Left renal pelvis (tissue), 4 donors: ENCODE measurements at places on chromosomes 4 and X. TPM values are rescaled to one million over a fixed set of nuclear protein-coding genes. Genes with fewer than 3 reads are reported as not detected.

GRCh38 chr4:89496851-89497250 lies 189.3 kb upstream of the GPRIN3 start:
- no peak for DNase-seq

DNA sequence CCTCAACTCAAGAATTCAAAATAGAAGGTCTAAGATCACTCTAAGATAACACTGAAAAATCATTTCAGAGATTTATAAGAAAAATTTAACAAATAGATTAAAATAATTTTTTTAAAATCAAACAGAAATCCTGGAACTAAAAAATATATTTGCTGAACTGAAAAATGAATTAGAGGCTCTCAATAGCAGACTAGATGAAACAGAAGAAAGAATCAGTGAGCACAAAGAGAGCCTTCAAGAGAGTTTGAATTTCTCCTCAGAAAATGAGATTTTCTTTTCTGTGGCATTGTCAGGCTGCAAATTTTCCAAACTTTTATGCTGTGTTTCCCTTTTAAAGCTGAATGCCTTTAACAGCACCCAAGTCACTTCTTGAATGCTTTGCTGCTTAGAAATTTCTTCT lies 335.0 kb upstream of the SLC7A11 start:
- no peak for DNase-seq

GRCh38 chrX:75989806-75990590 lies 182.9 kb upstream of the PBDC1 start:
- DNase-seq = no peak

DNA sequence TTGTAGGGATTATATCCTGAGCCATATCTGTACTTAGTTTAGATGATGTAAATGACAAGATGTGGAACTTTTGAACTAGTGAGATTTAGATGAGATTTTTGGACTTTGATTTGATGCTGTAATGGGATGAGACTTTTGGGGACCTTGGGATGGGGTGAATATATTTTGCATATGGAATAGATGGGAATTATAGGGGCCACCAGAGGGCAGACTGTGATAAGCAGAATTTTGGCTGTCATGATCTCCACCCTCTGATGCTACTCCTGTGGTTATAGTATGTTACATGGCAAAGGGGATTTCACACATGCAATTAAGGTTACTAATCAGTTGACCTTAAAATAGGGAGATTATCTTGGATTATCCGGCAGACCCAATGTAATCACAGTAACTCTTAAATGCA lies 214.0 kb upstream of the NHS start:
- no peak for DNase-seq

DNA sequence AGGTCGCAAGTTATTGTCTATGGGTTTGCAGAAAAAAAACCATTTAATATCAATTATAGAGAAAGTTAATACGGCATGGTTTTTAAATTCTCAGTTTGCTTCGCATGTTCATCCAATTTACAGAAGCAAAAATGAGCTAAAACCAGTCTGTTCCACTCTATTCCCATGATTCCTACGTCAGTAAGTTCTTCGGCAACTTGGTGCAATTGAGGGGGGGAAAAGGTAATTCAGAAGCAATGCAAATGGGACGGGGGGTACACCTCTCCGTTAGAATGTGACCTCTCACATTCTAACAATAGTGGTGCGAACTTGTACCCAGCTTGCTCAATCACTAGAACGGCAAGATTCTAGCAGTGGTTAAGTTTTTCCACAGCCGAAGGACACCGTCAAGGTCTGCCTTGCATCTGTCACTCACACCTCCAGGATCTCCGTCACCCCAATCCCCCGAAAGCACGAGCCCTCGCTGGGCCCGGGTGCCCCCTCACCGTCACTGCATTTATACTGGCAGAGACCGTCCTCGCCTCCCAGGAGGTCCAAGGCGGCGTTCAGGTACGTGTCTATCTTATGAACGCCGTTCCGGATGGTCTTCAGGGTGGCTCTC lies 653 bp downstream of the PLA2G12A start:
- peak; percentile 18 for DNase-seq

- peak; percentile 8 for DNase-seq
Observed at GRCh38 chrX:16870862-16871815, 977 bp upstream of the RBBP7 start.

DNA sequence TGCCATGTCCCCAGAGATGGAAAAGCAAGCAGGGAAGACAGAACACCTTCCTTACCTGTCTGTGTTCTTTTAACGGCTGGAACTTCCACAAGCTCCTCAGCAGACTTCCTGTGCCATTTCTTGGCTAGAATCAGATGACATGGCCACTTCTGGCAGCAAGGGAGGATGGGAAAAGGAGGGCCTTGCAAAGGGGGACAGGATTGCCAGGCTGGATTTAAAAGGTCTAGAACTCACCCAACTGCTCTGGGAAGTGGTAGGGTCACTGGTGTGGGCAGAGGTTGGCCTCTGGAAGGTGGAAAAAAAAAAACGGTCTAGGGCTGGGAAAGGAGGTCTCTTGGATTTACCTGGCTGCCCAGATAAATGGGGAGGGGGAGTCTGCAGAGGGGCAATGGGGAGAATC lies 1.6 kb upstream of the USP11 start:
- DNase-seq = no peak

GRCh38 chr4:153337686-153338085 lies 6.8 kb upstream of the MND1 start:
- no peak for DNase-seq

GRCh38 chrX:8721536-8721935 lies 10.4 kb downstream of the ANOS1 start:
- no peak for DNase-seq

PQBP1 gene
- 73.2 TPM for polyA plus RNA-seq

PARM1 gene
- polyA plus RNA-seq = 22.6 TPM

ARL9 gene
- 1.1 TPM for polyA plus RNA-seq

IRS4 gene
- 1.8 TPM for polyA plus RNA-seq
